GM04504 (cell line): ENCODE measurements at places on chromosomes 2 and 18.

GRCh38 chr18:65753520-65753919, 2.7 kb downstream of the CDH7 start:
- no peak for DNase-seq

DNA sequence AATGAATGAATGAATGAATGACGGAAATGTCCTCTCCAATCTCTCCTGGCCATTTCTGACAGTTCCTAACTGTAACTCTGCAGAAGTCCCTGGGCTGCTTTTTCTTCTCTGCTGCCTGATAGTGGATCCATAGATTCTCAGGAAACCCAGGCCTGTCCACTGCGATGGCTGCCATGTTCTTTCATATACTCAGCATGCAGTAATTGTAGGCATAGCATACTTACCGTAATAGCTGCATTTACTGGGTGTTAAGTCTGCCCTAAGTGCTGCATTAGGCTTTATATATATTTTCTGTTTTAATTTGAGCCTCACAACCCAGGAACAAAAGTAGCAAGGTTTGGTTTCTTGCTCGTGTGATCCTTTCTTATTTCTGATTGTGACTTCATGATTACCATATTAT, 122.9 kb downstream of the DCC start:
- DNase-seq: no peak

DNA sequence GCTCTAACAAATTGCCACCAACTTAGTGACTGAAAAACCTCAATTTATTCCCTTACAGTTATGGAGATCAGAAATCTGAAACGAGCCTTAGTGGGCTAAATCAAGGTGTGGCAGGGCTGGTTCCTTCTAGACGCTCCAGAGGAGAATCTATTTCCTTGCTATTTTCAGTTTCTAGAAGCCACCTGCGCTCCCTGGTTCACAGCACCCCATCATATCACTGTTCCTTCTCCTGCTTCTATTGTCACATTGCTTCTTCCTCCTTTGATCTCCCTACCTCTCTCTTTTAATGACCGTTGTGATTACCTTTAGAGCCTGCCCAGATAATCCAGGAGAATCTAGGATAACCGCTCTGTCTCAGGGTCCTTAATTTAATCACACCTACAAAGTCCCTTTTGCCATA, 596.6 kb downstream of the PLCL1 start:
- no peak for DNase-seq

DNA sequence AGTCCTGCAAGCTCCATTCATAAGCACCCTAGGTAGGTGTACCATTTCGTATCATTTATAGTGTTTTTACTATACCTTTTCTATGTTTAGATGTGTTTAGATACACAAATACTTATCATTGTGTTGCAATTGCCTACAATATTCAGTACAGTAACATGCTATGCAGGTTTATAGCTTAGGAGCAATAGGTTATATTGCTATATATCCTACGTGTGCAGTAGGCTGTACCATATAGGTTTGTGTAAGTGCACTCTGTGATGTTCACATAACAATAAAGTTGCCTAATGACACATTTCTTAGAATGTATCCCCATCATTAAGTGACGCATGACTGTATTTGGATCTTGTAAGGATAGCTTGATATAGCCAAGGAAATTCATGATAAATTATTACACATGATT, 88.6 kb upstream of the CDH20 start:
- no peak for DNase-seq

DNA sequence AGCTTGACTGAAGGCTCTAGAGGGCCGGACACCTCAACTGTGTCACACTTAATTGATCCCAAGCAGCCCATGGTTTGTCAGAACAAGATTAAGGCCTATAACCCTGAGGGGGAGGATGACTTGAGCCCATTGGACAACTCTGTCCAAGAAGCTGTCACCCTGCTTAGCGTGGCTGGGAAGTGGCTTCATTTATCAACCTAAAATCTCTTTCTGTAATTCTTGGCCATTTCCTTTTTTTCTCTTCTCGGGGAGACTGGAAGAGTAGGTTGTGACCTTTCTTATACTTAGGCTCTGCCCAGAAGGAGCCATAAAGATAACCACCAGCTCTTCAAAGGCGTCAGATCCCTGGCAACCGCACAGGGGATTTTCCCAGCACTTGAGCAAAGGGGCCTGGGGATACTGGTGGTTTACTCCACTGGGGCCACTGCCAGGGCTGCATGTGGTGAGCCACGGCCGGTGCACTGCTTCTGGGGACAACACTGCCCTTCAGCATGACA, 265.5 kb downstream of the CYRIA start:
- DNase-seq: no peak

DNA sequence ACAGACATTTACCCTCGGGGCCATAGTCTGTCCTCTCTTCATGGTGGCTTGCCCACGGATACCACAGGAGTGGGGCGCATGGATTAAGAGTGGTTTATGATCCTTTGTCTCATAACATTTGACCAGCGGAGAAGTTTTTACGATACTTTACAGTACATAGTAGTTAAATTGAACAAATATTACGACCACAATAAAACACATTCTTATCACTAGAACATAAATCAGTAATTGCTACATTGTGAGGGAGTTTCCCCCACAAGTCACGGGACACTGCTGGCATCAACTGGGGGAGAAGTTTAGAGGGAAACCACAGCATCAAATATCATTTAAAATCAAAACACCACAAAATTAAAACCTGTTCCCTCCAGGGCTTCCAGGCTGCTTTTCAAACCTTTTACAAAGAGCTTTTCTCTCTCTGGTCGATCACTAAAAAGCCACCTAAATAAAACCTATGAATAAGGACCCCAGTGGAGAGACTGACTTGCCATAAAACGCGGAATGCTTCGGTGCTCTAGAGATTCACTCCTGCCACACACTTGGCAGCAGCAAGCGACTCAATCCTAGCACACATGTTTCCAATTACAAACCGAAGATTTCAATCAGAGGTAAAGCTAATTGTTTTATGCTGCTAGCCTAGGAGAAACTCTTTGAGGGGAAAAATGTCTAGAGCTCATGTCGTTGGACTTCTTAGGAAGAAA, 173.7 kb upstream of the HNRNPA3 start:
- no peak for DNase-seq
